Motor neuron (in vitro differentiated cells): ENCODE measurements at places on chromosomes 5 and 9. TPM values are rescaled to one million over a fixed set of nuclear protein-coding genes. Genes with fewer than 3 reads are reported as not detected.
A peak's percentile ranks its signal among the peaks of the same experiment; 100 is the strongest.

DNA sequence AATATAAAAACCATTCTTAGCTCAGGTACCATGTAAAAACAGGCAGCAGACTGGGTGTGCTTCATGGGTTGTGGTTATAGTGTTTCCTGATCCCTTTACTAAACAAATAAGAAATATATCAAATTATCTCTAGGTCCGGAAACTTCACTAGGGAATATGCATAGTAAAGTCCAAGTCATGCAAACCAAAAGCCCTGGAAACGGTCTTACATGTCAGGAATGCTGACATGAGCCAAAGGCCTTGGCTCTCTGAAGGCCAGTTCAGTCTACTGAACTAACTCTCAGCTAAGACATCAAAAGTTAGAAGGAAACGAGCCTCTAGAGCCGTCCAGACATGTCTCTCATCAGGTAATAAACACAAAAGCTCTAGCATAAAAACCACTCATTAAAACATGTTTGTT, 778.9 kb upstream of the ZNF608 start:
- peak; percentile 56 for ATAC-seq

NUTM2F gene
- 0.62 TPM in 1 of 2 replicates, not detected in the other for total RNA-seq

DNA sequence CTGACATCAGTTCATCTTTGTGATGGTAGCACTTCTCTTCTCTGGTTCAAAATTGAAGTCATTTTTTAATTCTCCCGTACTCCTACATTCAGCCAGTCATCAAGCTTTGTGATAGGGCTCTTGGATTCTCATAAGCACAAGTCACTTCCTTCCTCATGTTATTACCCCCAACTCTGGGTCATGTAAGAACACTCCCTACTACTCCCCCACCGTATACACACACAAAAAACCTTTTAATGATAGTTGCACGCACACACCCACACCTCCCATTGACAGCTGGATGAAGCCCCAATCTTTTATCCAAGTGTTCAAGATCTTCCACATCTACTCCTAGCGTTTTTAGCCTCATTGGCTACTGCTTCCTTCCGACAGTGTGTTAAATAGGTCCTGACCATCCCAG, 16.8 kb downstream of the KDM3B start:
- ATAC-seq, result no peak

TGFBR1 gene
- total RNA-seq, result 41.2 and 48.5 TPM in 2 replicates

MARCOL gene
- 0.49 TPM in 1 of 2 replicates, not detected in the other for total RNA-seq

WDR38 gene
- total RNA-seq, result 0.26 and 0.50 TPM in 2 replicates

MLANA gene
- total RNA-seq, result 0.41 and 0.42 TPM in 2 replicates

DNA sequence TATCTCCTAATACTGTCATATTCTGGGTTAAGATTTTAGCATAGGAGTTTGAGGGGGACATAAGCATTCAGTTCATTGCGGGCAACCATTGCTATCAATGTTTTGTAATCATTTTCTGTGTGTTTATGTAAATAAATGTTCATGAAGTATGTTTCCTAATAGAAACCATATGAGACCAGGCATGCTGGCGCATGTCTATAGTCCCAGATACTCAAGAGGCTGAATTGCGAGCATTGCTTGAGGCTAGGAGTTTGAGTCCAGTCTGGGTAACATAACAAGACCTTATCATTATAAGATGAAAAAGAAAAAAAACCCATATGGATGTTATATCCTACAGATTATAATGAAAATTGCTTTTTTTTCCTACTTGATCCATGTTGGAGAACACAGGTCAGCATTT, 91.2 kb downstream of the F2RL2 start:
- ATAC-seq, result no peak

- ATAC-seq, result no peak
Observed at GRCh38 chr5:53083927-53084326, 25.6 kb downstream of the MOCS2 start.
